ENCODE measurements at places on chromosomes 12 and 14. TPM values are rescaled to one million over a fixed set of nuclear protein-coding genes. Genes with fewer than 3 reads are reported as not detected.

Gene KRT71
- not detected for polyA plus RNA-seq

DNA sequence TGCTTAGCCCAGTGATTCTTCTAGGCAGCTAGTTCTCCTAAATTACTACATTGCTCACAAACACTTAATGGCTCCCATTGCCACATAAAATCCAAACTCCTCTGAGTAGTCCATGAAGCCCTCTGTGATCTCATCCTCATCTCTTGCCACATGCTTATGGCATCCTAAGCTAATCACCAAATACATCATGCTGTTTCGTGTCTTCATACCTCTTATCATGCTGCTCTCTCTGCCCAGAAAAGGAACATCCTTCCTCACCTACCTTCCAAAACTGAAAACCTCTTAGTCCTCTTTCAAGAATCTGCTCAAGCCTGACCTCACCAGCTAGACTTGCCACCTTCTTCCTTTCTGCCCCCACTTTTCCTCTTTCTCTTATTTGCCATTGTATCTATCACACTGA, 108.5 kb downstream of the DUSP6 start:
- DNase-seq = no peak

GRCh38 chr12:90167518-90168208, 459.0 kb upstream of the ATP2B1 start:
- no peak for DNase-seq

DNA sequence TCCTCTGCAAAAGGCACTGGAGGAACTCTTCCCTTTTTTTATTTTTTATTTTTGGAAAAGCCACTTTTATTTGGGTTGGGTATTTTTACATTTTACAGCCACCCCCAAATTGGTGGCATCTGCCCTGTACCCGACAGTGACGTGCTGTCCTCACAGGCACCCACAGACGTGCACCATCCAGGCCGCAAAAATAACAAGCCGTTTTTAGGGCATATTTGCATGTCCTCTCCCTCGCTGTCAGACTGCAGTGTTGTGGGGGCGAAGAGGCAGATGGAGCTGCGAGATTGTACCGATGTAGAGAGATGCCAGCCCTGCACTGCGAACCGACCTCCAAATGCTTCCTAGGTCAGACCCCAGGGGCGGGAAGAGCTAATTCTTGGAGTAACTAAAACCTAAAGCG, 12.2 kb downstream of the JDP2 start:
- no peak for DNase-seq

DNA sequence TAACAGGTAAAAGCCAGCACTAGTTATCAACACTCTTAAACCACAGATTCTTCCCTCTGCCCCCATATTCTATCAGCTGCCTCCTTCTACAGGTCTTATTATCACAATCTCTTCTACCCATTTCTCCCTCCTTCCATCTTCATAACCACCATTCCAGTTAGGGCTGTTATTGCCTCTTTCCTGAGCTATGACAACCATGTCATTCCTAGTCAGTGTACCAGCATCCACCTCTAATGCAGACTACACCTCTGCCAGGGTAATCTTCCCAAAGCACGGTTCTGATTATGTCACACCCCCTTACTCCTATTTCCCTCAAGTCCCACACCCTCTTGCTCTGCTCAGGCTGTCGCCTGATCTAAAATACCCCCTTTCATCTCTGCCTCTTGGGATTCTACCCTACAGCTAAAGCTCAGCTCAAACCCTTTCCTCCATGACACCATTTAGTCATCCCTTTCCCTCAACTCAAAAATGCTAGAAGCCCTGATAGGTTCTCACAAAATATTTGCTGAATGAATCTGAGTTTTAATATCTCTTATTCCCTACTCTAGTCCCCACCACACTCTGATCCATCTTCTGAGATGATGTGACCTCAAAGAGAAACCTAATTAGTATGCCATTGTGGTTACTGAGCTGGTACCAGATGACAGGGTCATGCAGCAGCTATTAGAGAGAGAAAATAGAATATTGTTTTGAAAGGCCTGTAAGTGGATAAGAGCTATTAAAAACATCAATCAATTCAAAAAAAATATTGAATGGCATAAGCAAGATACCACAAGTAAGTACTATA, 11.7 kb downstream of the RACGAP1 start:
- no peak for DNase-seq

Gene TMEM179
- not detected for polyA plus RNA-seq

Gene MAP1LC3B2
- polyA plus RNA-seq = 0.85 TPM

DNA sequence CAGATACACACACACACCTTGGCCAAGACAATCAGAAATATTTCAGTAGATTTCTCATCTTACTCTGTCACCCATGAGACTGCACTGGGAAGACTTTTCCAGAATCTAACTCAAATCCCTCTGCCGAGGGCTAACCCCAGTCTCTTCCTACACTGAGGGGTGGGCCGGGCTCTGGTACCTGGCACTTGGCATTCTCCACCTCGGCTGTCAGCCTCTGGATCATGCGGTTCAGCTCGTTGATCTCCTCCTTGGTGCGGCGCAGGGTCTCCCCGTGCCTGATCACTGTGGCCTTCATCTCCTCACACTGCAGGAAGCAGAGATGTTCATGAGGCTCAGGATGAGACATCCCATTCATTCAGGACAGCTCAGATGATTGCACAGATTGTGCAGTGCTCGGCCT, 4.9 kb downstream of the KRT83 start:
- DNase-seq = no peak

- no peak for DNase-seq
Measured at GRCh38 chr12:132477017-132477702, 12.8 kb upstream of the FBRSL1 start.

GRCh38 chr14:69320581-69321365, 60.8 kb downstream of the GALNT16 start:
- DNase-seq = no peak

Gene MYH7
- not detected for polyA plus RNA-seq

Gene ENDOU
- polyA plus RNA-seq = 0.09 TPM

GRCh38 chr12:68203460-68203875, 22.1 kb downstream of the IL26 start:
- no peak for DNase-seq

DNA sequence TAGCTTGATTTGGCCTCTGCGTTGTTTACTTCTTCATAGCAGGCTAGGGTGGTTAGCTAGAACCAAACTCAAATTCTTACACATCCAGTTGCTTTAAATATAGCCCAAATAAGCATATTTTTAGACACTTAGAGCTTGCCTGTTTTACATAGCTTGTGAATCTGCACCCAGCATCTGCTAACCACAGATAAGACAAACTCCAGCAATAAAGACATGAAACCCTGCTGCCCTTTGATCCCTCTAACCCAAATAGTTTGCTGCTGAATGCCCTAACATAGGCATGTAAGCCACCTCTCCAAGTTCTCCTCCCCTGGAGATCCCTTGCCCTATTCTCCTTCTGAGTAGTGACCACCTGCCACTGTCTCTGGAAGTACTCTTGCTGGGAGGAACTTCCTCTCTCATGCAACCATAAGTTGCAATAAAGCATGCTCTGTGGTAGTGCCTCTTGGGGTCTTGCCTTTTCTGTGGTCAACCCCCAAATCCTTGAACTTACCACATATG, 185.6 kb downstream of the TMEM117 start:
- no peak for DNase-seq
